ENCODE measurements at places on chromosomes 12 and 14.

- no peak for DNase-seq
These were observed 45.5 kb downstream of the STX2 start for GRCh38 chr12:130793554-130793849.

DNA sequence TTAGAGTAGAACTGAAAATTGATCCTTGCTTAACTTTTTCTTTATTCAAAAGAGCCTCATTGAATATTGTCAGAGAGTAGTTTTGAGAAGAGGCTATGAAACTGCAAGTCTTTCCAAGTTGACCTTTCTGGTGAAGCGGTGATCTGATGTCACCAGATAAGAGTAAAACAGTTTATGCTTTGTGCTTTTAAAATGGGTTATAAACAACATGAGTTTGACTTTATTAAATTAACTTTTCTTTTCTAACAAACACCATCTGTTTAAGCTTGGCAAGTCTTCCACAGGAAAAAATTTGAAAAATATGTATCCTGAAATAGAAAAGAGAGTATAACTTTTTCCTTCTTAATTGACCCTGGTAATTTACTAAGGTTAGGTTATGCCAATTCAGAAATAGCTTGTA, 408.7 kb upstream of the NOVA1 start:
- DNase-seq, result no peak

- DNase-seq, result peak; percentile 73
These were observed at the start of gene PPP1R36 for GRCh38 chr14:64549791-64550620. PPP1R36 (plus strand) TSS chr14:64549961; CDS start chr14:64549998, 37 bp downstream.

DNA sequence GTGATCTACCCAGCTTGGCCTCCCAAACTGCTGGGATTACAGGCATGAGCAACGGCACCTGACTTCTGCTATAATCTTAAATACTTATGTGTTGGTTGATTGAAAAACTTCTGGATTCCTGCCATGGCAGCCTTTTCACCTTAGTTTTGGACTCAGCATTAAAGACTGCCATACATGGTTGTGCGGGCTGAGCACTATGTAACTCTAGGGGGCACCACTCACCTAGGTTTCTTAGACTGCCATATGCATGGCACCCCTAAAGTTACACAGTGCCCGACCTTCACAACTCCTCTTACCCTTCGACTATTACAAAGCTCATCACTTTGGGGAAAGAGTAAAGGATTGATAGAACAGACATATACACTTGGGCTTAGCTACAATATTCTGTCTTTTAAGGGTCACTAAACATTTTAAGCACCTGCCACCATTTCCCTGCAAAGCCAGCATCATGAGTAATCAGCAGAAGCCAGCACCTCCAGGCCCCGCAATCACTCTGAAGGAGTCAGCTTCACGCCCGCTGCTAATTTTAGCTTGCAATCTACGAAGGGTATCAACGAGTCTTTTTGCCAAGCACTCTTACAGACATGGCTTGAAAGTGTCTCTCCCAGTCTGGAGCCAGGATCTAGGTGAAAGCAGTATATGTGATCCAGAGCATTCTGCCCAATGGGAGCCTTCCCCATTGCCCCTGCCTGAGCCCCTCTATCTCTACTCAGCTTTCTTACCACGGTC, 59.8 kb downstream of the SUDS3 start:
- DNase-seq, result no peak

- DNase-seq, result no peak
These were observed 23.1 kb upstream of the TBC1D30 start for GRCh38 chr12:64801381-64801780.

GRCh38 chr12:81412940-81413339, 335.1 kb downstream of the ACSS3 start:
- DNase-seq, result no peak

- DNase-seq, result no peak
These were observed 76.9 kb downstream of the OTX2 start for GRCh38 chr14:56733396-56733795.

GRCh38 chr12:8038659-8039114, 6.2 kb downstream of the FOXJ2 start:
- peak; percentile 86 for DNase-seq

- no peak for DNase-seq
These were observed 39.8 kb downstream of the SAMD4A start for GRCh38 chr14:54606631-54607133.

GRCh38 chr14:90574188-90575131, 177.6 kb downstream of the CALM1 start:
- DNase-seq, result peak; percentile 90

DNA sequence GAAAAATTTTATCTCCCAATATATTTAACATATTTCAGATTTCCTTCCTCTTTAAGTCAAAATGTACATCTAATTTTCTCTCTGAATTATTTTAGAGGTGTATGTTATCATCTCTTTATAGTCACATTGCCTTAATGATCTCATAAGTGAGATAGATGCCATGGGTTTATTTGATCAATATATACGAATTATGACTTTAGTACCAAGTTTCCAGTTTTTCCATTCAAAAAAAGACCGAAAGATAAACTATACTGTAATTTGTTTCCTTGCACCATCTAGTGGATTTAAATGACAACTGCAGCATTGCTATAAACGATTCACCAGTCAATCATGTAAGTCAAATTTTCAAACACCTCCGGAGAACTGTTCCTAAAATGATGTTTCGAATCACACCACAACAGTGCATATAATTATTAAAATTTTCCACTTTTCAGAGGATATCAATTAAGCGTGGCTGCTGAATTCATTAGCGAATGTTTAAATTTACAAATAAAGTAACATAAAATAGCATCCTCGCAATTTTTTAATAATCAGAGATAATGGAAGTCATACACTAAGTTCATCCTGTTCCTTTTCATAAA, 419 bp upstream of the ATXN7L3B start:
- DNase-seq, result peak; percentile 46

- DNase-seq, result no peak
These were observed 174.2 kb upstream of the ATP2B1 start for GRCh38 chr12:89882792-89883191.

DNA sequence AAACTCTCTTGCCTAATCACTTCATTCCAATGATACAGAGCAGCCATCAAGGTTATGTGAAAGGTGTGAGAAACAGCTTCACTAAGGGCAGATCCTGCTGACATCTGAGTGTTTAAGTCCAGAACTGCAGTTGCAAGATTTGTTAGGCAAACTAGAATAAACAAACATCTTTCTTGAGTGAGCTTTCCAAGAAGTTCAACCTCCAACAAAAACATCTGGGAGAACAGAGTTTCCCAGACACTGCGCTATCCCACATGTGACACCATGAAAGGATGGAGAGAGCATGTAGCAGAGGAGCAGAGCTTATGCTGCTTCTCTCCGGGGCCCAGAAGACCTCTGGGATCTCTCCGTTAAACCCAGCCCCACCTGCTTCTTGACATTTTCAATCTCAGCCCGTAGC, 5.6 kb downstream of the KRT76 start:
- no peak for DNase-seq

DNA sequence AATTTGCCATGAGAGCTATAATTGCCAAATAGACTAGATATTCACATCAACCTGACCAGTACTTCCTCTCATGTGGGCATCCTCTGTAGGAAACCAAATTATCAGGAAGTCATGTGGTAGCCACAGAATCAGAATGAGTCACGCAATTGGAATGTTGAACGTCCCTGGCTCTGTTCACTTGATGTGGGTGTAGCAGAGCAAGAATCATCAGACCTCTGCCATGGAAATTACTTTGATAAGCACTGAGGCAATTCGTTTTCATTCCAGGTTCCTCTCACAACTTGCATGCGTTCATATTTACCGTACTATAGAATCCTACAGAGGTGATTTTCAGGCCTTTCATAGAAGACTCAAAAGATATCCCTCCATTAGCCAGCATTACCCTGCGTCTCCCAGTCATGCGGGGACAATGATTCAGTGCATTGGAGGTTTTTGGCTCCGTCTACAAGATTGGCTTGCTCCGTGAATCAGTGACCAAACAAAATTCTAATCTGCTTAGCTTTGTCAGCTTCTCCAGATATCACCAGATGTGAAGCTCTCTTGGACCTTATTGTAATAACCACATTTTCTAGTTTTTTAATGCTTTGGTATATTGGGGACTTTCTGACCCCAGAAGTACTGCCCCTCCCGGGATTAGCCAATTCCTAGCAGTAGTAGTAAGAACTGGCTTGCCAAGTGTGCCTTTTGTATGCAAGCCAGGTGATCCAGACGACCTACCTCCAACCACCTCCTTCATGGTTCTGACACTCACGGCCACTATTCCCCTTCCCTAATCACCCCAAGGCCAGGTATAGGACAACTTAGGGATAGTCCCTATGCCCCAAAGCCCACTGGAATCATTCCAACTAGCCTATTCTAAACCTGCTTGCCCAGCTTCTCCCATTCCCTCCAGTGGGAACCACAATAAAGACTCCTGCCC, 133.4 kb downstream of the KICS2 start:
- no peak for DNase-seq

DNA sequence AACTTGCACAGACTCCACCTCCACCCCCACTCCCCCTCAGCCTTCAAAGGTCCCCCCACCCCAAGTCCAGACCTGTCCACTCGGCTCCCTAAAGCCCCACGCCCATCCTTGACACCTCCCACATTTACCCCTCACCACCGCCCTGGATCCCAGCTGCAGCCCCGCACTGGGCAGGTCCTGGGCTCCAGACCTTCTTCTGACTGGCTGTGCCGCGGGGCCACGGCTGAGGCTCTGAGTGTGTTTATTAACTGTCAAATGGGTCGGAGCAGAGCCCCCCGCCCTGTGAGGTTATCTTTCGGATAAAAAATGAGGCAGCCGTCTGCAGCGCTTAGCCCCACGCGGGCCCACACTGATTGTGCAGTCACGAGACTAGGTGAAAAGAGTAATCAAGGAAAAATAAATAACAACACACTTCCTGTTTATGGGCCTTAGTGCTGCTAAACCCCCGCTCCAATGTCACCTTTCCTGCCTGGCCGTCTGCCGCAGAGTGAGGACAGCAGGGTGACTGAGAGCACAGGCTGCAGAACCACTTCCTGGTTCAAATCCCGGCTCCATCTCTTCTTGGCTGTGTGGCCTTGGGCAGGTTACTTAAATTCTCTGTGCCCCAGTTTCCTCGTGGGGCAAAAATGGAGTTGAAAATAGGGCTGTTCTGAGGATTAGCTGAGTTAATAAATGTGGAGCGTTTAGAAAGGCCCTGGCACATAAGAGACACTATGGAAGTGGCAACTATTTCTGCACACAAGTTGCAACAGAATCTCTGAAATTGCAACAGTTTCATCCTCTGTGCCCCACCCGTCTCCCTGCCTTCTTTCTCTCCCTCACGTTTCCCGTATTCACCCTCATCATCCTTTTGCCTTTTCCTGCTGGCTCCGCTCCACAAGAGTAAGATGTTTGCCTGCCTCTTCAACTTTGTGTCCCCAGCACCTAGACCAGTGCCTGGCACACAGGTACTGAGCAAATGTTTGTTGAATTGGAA, 9.4 kb downstream of the SETD1B start:
- DNase-seq, result no peak

GRCh38 chr12:128091101-128091720, 175.8 kb upstream of the TMEM132C start:
- no peak for DNase-seq

DNA sequence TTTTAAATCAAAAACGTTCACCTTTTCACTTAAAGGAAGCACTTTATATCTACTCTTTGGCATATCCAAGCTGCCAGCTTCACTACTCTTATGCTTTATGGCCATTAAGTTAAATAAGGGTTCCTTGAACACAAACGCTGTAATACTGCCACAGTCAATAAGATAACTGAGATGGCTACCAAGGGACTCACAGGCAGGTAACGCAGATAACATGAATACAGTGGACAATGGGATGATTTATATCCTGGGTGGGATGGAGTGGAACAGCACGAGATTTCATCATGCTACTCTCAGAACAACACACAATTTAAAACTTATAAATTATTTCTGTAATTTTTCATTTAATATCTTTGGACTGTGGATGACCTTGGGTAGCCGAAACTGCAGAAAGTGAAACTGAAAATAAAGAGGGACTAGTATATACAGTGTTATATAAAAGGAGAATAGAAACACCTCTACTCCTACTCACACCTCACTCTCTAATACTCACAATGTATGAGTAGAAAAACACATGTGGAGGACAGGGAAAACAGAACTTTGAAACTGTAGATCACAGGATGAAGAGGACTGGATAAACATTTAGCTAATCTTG, 367.3 kb downstream of the C12orf50 start:
- DNase-seq, result no peak

GRCh38 chr12:53220694-53221202, 11.3 kb downstream of the RARG start:
- DNase-seq, result peak; percentile 32

GRCh38 chr12:30847259-30847658, 79.3 kb upstream of the TSPAN11 start:
- peak; percentile 41 for DNase-seq

- no peak for DNase-seq
These were observed 228.2 kb upstream of the SYT1 start for GRCh38 chr12:78636231-78636855.

GRCh38 chr14:60647081-60647836, 2.0 kb downstream of the SIX1 start:
- DNase-seq, result peak; percentile 45

GRCh38 chr12:37672655-37673260, 643.8 kb upstream of the ALG10B start:
- DNase-seq, result no peak

DNA sequence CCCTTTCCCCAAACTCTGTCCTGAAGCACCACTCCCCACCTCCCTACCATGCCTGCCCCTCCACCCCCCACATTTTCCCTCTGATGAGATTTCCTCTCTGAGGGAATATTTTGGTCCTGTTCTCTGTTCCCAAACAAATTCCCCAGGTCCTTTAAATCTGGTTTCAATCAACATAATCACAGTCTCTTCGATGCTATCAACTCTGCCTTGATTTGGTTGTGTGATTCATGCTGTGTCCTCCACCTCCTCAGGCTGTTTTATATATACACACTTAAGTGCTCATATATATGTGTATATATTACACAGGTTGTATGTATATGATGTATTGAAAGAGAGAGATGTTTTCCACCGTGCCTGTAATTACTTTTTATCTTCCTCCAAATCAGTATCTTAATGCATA, 36.0 kb downstream of the NTF3 start:
- no peak for DNase-seq

GRCh38 chr14:94593749-94594431, 12.7 kb downstream of the SERPINA5 start:
- DNase-seq, result no peak

- no peak for DNase-seq
These were observed 6.7 kb upstream of the HOXC6 start for GRCh38 chr12:54021432-54022013.

- no peak for DNase-seq
These were observed 252.5 kb downstream of the TMEM132C start for GRCh38 chr12:128519426-128519825.
